ENCODE measurements at places on chromosomes 2 and 18.

- no peak for DNase-seq
Measured at GRCh38 chr2:177289824-177290628, 25.5 kb upstream of the NFE2L2 start.

DNA sequence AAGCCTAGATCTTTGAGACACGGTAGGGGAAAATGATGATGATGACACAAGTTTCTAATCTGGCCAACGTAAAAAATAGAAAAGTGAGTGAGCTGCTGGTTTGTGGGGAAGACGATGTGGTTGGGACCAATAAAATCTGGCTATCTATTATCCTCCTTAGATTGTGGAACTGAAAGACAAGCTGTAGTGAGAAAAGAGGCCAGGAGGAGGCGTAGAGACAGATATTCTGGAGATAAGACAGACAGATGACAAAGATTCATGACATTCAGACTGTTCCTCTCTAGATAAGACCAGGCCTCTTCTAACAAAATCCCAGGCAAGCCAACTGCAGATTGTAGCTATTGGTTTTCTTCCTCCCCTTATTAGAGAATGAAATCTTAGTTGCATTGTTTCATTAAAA is 376.3 kb upstream of the UBE2E3 start:
- DNase-seq, result no peak

DNA sequence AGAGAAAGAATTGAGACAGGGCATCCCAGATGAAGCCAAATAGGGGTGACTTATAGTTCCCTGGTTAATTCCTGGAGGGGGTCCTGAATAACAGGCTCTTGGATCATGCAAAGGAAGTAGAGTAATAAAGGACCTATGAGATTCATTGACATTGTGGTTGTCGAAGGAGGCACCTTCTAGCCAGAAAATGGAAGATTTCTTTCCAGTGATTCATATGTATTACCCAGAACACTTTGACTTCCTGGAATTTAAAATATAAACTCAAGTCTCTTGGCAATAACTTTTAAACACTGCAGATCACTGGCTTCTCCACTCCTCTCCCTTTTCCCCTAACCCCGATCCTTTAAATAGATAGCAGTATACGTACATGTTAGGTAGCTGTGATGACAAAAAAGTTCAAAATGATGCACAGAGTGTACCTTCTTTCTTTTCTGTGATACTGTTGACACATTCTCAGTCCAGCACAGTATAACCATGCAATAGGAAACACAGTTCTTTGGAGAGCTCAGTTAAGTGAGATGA is 211.8 kb downstream of the LTBP1 start:
- no peak for DNase-seq

- no peak for DNase-seq
Measured at GRCh38 chr2:211875488-211875887, 663.1 kb downstream of the ERBB4 start.

- no peak for DNase-seq
Measured at GRCh38 chr2:231549446-231550239, 19.4 kb upstream of the NMUR1 start.

DNA sequence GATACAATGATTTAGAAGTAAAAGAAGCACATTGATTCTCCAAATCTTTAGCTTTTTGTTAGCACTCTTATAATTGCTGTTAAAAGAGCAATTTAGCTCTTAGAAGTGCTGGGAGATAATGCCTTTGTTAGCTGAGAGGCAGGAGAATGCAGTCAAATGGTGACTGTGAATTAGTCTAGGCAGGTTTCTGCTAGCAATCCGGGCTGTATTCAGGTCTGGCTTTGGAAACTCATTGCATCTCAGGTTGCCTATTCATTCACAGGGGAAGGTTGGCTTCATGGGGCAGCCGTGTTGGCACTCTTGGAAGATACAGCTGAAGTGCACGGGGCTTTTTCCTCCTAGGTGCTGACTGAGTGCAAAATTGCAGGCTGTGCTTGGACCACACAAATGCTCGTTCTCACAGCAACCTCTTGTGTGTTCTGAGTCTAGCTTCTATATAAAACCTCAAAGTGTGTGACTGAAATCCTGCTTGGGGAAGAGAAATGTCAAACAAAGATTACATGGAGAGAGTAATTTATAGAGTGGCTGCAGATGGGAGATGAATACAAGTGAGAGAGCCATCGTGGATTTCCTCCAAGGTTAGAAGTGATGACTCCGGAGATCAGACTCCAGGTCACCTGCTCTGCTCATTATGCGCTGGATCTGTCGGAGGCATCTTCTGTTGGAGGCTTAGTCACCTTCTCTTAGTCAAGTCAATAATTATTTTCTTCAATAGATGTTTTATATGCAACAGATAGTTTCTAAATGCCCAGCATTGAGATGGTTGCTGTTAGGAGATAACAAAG is 167.8 kb downstream of the PMAIP1 start:
- no peak for DNase-seq

DNA sequence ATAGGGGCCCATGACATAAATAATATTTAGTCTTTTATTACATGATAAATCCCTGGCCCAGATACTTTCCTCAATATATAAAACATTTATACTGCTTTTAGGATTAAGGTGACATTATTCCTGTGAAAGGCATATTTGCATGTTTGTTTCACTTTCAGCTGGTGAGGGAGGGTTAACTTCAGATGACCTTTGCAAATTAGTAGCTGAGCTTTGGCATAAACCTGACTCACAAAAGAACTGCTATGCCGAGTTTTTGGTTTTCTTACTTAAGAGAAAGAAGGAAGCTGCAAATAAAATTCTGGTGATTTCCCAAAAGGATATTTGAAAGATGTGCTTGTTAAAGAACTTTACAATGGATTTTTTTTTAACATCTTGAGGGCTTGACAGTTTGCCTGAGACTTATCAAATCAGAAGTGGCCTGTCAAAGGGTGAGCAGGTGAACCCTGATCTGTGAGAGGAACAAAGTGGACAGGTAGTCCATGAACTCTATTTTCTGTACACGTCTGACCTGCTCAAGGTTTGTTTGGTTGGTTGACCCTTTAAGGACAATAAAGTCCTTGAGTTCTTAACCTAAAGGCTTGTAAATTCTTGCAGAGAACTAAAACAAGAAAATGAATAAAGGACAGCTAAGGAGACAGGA is 93.5 kb downstream of the FAM124B start:
- DNase-seq, result no peak

DNA sequence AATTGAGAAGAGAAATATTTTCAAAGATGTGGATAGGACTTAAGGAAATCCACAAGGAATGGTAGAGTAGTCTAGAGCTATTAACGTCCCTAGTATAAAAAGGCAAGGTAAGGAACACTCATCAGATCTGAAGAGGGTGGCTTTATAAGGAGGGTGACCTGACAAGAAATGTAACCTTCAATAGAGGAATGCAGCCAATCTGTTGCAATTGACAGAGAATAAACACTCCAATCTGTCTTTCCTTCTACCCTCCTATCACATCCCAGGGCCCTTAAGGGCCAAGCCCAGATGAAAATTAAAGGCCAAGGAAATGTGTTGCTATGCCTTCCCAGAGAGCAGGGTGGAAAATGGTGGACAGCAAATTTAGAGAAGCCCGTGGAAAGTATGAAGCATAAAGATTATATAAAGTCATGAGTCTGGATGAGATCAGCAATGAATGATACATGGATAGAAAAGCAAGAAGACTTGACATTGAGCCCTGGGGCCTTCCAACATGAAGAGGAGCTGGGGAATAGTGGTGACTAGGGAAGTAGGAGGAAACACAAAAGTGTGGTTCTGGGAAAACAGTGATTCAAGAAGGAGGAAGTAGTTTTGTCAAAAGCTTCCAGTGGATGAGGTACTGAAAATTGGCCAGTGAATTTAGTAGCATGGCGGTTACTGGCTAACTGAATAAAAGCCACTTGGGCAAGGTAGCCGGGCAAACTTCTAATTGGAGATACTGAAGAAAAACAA is 270.6 kb upstream of the TANK start:
- no peak for DNase-seq

- no peak for DNase-seq
Measured at GRCh38 chr2:66202586-66202985, 232.3 kb upstream of the MEIS1 start.

DNA sequence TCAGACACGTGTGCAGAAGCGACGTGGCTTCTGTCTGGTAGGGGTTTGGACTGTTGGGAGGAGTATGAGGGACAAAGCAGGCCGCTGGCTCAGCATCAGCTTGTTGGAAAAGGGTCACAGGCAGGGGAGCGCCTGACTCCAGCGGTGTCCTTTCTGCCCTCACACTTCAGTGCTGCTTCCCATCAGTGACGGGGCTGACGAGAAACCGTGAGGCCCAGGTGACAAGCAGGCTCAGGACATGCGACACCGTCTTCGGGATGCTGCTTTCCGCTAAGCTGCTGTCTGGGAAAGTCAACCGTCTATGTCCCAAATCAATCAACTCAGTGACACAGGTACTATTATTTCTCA is 90.5 kb downstream of the USP40 start:
- no peak for DNase-seq

DNA sequence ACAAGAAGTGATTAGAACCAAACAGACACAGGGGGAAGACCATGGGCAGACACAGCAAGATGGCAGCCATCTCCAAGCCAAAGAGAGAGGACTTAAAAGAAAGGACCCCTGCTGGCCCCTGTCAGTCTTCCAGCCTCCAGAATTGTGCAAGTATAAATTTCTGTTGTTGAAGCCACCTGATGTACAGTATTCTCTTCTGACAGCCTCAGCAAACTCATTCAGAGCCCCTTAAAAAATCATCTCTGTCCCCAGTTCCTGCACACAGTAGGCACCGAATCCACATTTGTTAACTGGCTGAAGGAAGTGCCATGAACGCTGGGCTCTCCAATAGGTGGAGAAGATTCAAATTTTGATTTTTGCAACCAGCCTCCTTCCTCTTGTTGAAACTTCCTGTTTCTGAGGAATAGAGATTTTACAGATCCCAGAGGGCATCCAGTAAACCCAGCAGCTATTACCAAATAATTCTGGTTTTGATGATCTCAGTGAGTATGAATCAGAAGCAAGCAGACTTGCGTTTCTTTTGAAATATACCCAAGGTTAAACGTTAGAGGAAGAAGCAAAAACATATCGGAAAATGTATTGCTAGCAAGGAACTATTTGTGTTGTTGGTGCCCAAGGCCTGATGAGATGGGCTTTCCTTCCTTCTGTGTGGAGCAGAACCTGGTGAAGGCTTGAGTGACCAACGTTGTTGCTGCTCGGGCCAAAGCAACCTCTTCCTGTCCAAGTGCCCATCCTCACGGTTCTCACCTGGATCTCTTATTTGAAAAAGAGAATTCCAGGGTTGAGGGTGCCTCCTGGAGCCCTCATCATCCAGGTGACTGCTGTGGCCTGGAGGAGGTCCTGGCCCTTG is 47.7 kb upstream of the PLB1 start:
- no peak for DNase-seq

GRCh38 chr18:36828630-36829361 is at the start of the genes KIAA1328 and TPGS2:
TSS of gene KIAA1328 (plus strand) at chr18:36829127. CDS start at chr18:36829139, 12 bp downstream.
TSS of gene TPGS2 (minus strand) at chr18:36829002. CDS start at chr18:36828767, 235 bp downstream.
- DNase-seq, result peak; percentile 29

- DNase-seq, result no peak
Measured at GRCh38 chr2:111050701-111051376, 69.9 kb upstream of the BCL2L11 start.

DNA sequence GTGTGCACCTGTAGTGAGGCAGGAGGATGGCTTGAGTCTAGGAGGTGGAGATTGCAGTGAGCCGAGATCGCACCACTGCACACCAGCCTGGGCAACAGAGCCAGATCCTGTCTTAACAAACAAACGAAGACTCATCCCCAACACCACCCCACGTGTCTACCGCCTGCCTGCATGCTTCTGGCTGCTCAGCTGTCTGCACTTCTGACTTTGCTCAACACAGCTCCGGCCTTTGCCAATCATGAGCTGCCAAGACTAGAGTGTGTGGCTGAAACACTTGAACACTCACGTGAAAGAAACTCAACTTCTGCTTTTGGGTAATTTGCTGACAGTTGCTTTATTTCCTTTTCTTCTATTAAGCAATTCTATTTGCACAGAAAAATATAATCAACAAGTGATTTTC is 32.1 kb upstream of the SP3 start:
- no peak for DNase-seq

GRCh38 chr2:3625186-3625585 is 30.3 kb downstream of the COLEC11 start:
- no peak for DNase-seq

- DNase-seq, result no peak
Measured at GRCh38 chr2:3059141-3059925, 318.3 kb downstream of the EIPR1 start.

- no peak for DNase-seq
Measured at GRCh38 chr2:155701721-155702120, 630.8 kb downstream of the NR4A2 start.

GRCh38 chr2:202377207-202377761 is 1.2 kb downstream of the BMPR2 start:
- no peak for DNase-seq

- no peak for DNase-seq
Measured at GRCh38 chr18:78136986-78137385, 842.6 kb upstream of the SALL3 start.
